ENCODE measurements at places on chromosomes 16 and 17. TPM values are rescaled to one million over a fixed set of nuclear protein-coding genes. Genes with fewer than 3 reads are reported as not detected.

SDR42E2 gene
- total RNA-seq = 0.11 TPM

GRCh38 chr16:54347961-54348360 lies 61.4 kb upstream of the IRX3 start:
- DNase-seq = no peak

GRCh38 chr16:21100447-21100846 lies 50.2 kb downstream of the DNAH3 start:
- no peak for DNase-seq

GRCh38 chr17:1591474-1592090 lies 29.0 kb upstream of the PITPNA start:
- DNase-seq = no peak

- DNase-seq = no peak
Observed at GRCh38 chr16:8062677-8063076, 527.6 kb downstream of the TMEM114 start.

DNA sequence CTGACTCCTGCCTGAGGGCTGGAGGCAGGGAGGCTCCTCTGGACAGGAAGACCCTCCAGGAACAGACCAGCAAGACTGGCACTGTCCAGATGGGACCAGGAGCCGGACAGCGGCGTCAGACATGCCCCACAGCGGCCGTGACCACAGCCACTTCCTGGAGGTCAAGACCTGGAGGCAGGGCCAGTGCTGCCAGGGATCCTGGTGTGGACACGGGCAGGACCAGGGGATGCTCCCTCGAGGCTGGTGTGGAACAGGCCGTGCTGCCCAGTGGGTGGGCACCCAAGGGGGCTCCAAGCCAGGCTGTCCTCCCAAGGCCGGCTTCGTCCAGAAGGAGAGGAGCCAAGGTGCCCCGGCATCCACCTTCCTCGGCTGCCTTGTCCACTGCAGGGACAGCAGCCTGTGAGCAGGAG lies 4.5 kb upstream of the CCDC57 start:
- DNase-seq = no peak

DNA sequence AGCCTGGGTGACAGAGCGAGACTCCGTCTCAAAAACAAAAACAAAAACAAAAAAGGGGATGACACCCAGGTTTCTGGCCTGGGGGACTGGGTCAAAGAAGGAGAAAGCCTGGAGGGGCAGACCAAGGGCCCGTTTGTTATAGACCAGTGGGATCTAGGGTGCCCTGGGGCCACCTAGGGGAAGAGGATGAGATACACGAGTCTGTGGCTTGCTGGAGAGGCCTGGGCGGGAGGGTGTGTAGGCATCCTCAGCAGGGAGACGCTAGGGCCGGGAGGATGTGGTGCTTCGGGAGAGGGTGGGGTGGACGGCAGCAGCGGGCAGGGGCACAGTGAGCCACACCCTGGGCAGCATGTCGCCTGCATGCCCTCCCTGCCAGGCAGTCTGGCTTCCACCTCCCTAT lies 17.1 kb upstream of the CRK start:
- DNase-seq = no peak

- no peak for DNase-seq
Observed at GRCh38 chr17:50668838-50669581, 34.3 kb downstream of the ABCC3 start.

DNA sequence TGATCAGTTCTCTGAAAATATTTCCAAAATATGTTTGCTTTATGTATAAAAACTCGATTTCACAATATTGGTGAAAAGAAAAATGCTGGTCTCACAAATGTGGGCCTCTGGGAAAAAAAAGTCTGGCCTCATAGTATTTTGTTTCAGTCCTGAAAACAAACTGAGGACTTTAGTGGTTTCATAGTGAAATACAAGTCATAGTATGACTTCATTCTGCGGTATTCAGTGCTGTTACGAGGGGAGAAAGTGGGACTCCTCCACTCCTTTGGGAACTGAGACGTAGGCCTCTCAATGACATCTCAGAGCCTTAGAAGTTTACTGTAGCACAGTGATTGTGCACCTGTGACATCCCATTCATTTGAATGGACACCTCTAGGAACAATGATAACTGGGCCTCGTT lies 56.0 kb downstream of the CYB561 start:
- no peak for DNase-seq

Measured in activated naive CD4-positive, alpha-beta T cell treated with anti-CD3 and anti-CD28 coated beads, Interleukin-2, amount 50 U/mL, for 72 hours (primary cell).